ENCODE measurements at places on chromosomes 2 and 18. TPM values are rescaled to one million over a fixed set of nuclear protein-coding genes. Genes with fewer than 3 reads are reported as not detected.

CDH20 gene
- total RNA-seq, result not detected

DNA sequence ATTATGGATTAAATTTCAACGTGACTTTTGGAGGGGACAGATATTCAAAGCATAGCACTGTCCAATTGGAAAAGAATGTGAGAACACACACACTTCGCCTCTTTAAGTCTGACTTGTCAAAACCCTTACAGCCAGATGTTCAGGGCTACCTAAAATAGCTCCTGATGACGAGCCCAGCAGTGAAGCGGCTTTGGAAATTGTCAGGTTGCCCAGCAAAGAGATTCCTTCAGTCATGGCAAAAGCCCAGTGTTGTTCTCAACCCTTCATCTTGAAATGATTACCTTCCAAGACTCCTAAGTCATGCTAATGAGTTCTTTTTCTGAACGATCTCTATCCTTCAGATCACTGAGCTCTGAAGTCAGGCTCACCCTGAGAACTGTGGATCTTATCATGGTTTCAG, 436.6 kb downstream of the LRATD1 start:
- DNase-seq, result peak; percentile 30

GRCh38 chr2:39243469-39244123, at the start of gene CDKL4:
CDKL4 (minus strand) TSS chr2:39243970.
- no peak for DNase-seq

GRHL1 gene
- 5.7 TPM for total RNA-seq
